ENCODE measurements at places on chromosomes 5 and 9.

- no peak for DNase-seq
These were observed 44.6 kb upstream of the SHOC1 start for GRCh38 chr9:111839387-111839786.

- no peak for DNase-seq
These were observed 1.5 kb downstream of the DNAJB5 start for GRCh38 chr9:34990908-34991606.

- DNase-seq, result no peak
These were observed 27.6 kb downstream of the ATP10B start for GRCh38 chr5:160824301-160825001.

DNA sequence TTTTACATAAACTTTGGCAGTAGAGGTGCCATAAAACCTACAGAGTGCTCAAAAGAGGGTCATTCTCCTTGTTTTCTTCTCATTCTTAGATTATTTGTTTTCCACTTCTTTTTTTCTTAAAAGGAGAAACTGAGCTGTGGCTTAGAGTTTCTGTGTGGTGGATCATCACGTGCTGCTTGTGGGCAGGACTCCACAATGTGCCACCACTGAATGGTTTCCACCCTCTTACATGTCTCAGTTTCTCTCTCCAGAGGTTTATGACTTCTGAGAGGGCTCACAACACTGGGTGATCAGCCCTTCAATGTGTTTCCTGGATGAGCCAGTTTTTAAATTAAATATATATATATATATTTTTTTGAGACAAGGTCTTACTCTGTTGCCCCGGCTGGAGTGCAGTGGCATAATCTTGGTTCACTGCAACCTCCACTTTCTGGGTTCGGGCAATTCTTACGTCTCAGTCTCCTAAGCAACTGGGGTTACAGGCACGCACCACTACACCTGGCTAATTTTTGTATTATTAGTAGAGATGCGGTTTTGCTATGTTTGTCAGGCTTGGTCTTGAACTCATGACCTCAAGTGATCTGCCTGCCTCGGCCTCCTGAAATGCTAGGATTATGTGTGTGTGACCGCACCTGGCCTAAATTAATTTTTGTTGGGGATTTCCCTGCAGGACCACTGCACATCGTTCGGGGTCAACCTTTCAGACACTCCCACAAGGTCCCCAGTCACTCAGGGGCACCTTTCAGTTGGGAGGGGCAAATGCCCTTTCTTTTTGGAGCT is 3.1 kb upstream of the UNC13B start:
- no peak for DNase-seq

DNA sequence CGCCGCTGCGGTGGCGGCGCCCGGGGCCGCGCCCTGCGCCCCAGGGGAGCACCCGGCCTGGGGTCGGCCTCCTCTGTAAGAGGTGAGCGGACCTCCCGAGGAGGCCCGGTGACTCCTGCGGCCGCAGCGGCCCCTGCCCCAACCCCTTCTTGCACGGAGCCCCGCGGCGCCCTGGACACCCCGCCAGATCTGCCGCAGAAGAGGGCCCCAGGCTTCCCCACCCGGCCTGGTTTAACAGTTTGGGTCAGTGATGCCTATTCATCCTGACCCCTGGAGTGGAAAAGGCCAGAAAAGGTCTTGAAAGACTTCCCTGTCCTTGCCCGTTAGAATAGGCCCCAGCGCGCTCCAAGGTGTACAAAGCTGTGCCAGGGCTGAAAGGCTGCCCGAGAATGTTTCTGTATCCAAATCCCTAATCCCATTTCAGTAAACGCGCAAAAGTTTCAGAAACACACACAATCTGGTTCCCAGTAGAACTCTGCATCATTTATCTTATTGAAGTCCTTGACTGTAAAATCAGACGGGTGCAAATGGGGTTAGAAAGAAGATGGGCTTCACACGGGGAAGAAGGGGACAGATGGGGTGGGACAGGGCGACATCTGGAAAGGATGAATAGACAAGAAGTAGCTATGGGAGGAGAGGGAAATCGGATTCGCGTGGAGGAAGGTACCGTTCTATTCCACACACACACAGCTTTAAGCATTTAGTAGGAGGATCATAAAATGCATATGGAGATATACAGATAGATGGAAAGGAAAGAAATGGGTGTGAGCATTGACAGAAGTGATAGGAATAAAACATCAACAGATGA is 1.1 kb upstream of the SSBP2 start:
- no peak for DNase-seq
